NCI-H774 (cell line): ENCODE measurements at places on chromosomes 2 and 18.

GRCh38 chr2:214264171-214264570, 146.7 kb upstream of the VWC2L start:
- DNase-seq = no peak

GRCh38 chr2:202687276-202687675, 52.5 kb downstream of the FAM117B start:
- DNase-seq = no peak

DNA sequence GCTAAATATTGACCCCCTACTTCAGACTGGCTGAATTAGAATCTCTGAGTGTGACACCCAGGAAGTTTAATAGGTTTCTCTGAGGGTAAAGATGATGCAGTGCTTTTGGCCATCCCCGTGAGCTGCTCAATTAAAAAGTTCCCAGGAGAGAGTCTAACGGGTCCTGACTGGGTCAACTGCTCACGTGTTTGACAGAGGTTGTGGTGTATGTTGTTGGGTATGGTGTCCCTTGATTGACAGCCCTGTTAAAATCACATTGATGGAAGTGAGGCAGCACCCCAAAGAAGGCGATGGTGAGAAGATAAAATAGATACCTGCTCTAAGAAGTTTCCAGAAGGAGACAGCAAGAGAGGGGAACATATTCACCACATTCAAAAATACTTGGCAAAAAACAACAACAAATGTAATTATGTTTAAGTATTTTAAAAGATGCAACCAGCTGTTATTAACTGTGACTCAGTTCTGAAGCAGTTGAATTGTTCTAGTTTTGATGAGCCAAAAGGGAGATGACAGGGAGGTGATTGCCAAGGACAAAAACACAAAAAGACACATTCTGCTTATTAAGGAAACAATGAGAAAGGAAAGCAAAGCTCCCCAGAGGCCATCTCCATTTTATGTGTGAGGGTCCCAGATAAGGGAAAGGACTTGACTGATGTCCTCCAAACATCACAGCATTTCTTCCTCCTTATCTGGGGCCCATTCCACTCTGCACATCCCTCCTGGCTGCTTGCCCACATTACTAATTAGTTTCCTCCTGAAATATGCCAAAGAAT, 11.5 kb upstream of the GMCL1 start:
- DNase-seq = no peak

DNA sequence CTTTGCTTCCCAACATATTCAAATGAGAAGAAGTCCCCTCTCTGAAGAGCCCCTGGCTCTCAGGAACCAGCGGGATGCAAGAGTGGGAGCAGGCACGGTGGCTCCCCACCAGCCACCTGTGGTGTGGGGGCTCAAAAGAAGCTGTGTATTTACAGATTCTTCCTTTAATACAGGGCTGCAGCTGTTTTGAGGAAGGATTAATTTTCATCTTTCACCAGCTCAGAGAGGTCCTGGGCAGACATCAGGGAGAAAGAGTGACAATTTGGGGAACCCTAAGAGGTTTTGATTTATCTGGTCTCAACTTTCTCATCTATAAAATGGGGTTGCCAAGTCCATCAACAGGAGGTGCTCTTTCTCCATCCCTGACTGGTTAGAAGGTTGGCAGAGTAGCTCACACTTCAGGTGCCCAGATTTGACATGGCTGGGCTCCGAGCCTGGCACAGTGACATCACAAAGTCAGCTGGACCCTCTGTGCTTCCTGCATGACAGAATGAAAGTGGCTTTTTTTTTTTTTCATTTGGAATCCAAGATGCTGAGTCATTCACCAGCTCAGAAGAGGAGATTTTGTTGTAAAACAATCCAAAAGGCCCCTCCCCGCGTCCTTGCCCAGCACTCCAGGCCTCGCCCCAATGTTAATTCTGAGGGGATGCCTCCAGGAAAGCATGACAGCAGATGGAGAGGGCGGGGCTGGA, 15.5 kb upstream of the SIX2 start:
- DNase-seq = no peak

GRCh38 chr2:165163761-165164160, 40.1 kb downstream of the SCN3A start:
- DNase-seq = no peak

- DNase-seq = no peak
These were observed 1.2 kb upstream of the ALPK2 start for GRCh38 chr18:58630071-58630470.

- no peak for DNase-seq
These were observed 778.5 kb upstream of the FANCL start for GRCh38 chr2:59019566-59020159.

DNA sequence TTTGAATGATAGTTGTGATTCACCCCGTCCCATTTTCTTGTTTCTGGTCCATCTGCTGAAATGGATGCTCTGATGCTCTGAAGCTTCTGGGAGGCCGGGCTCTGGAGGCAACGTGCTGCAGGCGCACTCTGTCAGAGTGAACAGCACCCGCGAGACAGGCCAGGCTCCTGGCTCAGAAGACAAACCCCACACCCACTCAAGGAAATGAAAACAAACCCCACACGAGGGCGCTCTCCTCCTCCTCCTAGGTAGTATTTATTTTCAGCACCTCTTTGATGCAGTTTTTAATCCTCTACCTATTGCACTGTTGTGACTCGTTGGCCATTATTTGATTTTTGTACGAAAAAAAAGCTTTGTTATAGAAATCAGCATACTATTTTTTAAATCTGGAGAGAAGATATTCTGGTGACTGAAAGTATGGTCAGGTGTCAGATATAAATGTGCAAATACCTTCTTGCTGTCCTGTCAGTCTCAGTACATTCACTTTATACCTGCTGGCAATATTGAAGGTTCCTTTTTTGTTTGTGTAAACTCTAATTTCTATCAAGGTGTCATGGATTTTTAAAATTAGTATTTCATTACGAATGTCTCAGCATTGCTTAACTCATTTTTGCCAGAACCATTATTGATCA, 10.3 kb upstream of the CHST10 start:
- no peak for DNase-seq
